Neural crest cell (in vitro differentiated cells): ENCODE measurements at places on chromosomes 3 and 15. TPM values are rescaled to one million over a fixed set of nuclear protein-coding genes. Genes with fewer than 3 reads are reported as not detected.

The ZSCAN2 gene
- total RNA-seq, result 21.1 and 21.7 TPM in 2 replicates

The PODXL2 gene
- 70.8 and 74.0 TPM in 2 replicates for total RNA-seq

The SMCO1 gene
- total RNA-seq, result not detected in 2 replicates

The MME gene
- 0.52 and 0.91 TPM in 2 replicates for total RNA-seq

The ISLR2 gene
- total RNA-seq, result 9.6 and 10.9 TPM in 2 replicates

The NCKIPSD gene
- total RNA-seq, result 25.3 and 30.2 TPM in 2 replicates

GRCh38 chr15:31609906-31610305 is 283.3 kb downstream of the KLF13 start:
- peaks cover 5% of the 10 kb centered on the region for H3K27me3 ChIP-seq
- H3K36me3 ChIP-seq, result no peaks in the 10 kb centered on the region
- no peak for DNase-seq
- no peak overlapping the region for H3K4me3 ChIP-seq
- peaks cover 4% of the 10 kb centered on the region for H3K4me1 ChIP-seq
- no peak overlapping the region for H3K27ac ChIP-seq

GRCh38 chr3:180332608-180333007 is 269.4 kb upstream of the TTC14 start:
- no peak overlapping the region for H3K27ac ChIP-seq
- no peaks in the 10 kb centered on the region for H3K36me3 ChIP-seq
- no peak for DNase-seq
- no peaks in the 10 kb centered on the region for H3K4me1 ChIP-seq
- no peak overlapping the region for H3K4me3 ChIP-seq

- no peak for DNase-seq
- H3K4me3 ChIP-seq, result peak overlapping the region; percentile 56
- no peaks in the 10 kb centered on the region for H3K27me3 ChIP-seq
- peaks cover 57% of the 10 kb centered on the region for H3K4me1 ChIP-seq
- peaks cover 13% of the 10 kb centered on the region for H3K36me3 ChIP-seq
These were observed 85.7 kb downstream of the VGLL4 start for GRCh38 chr3:11558002-11558401.

DNA sequence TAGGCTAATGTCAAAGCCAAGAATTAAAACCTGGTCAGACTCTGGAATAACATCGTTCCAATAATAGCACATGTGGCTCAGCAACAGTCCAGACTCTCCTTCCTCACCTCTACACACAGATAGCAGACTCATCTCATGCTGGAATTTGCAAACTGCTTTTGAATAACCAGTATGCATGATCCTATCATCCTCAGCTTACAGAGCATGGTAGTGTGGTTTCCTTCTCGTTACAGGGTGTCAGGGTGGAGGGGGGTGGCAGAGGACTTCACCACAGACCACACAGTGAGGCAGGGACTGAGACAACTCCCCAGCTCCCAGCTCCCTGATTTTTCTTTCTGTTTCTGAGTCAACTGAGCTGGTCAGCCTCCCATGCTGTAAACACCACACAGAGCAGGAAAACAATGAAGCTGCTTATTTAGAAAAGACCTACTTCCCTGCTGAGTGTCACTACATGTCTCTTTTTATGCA is 101.6 kb downstream of the RPL22L1 start:
- H3K4me3 ChIP-seq, result no peak overlapping the region
- H3K36me3 ChIP-seq, result no peaks in the 10 kb centered on the region
- DNase-seq, result no peak
- H3K27me3 ChIP-seq, result peaks cover 3% of the 10 kb centered on the region
- no peak overlapping the region for H3K27ac ChIP-seq

GRCh38 chr3:53089511-53089910 is 40.7 kb downstream of the RFT1 start:
- no peaks in the 10 kb centered on the region for H3K27me3 ChIP-seq
- H3K36me3 ChIP-seq, result no peaks in the 10 kb centered on the region
- no peaks in the 10 kb centered on the region for H3K4me1 ChIP-seq

- no peak for DNase-seq
- H3K4me3 ChIP-seq, result no peak overlapping the region
- H3K27me3 ChIP-seq, result no peaks in the 10 kb centered on the region
- peaks cover 41% of the 10 kb centered on the region for H3K4me1 ChIP-seq
- H3K36me3 ChIP-seq, result peaks cover 11% of the 10 kb centered on the region
These were observed 498.1 kb downstream of the MAGI1 start for GRCh38 chr3:65540666-65541065.

- H3K4me1 ChIP-seq, result no peaks in the 10 kb centered on the region
- no peak overlapping the region for H3K27ac ChIP-seq
- H3K36me3 ChIP-seq, result no peaks in the 10 kb centered on the region
These were observed 82.1 kb downstream of the SEC22A start for GRCh38 chr3:123283657-123284398.

DNA sequence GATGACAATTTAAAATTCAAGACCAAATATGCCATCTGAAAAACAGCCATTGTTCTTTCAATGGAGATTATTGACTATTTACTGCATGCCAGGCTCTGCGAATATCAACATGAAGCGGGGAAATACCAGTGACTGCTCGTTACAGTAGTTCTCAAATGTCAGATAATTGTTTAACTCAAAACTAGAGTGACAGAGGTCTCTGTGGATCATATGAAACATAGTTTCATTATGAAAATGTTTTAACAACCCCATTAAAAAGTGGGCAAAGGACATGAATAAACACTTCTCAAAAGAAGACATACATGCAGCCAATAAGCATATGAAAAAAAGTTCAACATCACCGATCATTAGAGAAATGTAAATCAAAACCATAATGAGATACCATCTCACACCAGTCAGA is 50.0 kb upstream of the GPR149 start:
- peaks cover 8% of the 10 kb centered on the region for H3K27me3 ChIP-seq
- no peak for DNase-seq
- H3K27ac ChIP-seq, result no peak overlapping the region
- no peaks in the 10 kb centered on the region for H3K36me3 ChIP-seq
- H3K4me1 ChIP-seq, result no peaks in the 10 kb centered on the region
- H3K4me3 ChIP-seq, result no peak overlapping the region
